Left renal cortex interstitium (tissue), 4 donors: ENCODE measurements at places on chromosomes 12 and 14.

- no peak for DNase-seq
Observed at GRCh38 chr14:53993920-53994607, 37.4 kb upstream of the BMP4 start.

DNA sequence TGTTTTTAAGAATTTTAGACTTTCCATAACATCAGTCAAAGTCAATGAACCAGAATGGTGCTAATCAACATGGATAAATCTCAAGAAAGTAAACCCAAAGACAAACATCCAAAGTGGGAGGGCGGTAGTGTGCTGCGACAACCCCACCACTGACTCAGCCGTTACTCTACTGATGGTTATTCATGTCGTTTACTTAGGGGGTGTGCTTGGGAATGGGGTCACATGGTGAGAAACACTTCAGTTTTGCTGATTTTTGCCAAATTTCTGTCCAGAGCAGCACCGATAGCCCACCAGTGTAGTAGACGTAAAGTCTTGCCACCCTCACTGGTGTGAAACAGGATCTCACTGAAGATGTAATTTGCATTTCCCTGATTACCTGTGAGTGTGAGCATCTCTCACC, 99.9 kb downstream of the ADGRD1 start:
- DNase-seq: no peak

DNA sequence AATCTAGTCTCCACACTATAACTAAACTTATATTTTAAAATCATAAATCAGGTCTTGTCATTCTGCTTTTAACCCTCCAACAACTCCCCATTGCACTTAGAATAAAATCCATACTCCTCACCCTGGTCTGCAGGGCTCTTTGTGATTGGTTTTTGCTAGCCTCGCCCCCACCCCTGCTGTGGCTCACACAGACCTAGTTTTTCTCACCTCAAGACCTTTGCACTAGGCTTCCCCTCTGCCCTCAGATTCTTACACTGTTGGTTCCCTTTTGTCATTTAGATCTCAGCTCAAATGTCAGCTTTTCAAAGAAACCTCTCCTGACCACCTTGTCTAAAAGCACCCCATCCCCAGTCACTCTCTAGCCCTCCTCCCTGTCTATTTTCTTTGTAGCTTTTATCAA, 10.7 kb upstream of the LHX5 start:
- no peak for DNase-seq

GRCh38 chr12:120125792-120126634, 9.5 kb upstream of the RAB35 start:
- no peak for DNase-seq

DNA sequence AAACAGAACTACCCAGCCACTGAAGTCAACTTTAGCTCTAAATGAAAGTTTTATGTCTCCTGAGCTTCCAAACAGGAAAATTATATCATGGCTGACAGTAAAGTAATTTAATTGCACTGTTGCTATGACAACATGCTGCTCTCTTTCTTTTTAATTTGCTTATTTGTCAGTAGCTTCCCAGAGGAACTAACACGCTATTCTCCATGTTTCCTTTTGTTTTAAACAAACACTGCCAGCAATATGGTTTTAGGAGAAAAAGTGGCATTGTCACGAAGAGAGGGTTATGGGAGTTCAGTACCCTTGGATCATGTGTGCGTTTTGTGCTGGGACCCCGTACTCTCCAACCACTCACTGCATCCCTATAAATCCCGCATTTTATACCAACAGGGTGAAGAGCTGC, 1.9 kb downstream of the FOXN3 start:
- no peak for DNase-seq

DNA sequence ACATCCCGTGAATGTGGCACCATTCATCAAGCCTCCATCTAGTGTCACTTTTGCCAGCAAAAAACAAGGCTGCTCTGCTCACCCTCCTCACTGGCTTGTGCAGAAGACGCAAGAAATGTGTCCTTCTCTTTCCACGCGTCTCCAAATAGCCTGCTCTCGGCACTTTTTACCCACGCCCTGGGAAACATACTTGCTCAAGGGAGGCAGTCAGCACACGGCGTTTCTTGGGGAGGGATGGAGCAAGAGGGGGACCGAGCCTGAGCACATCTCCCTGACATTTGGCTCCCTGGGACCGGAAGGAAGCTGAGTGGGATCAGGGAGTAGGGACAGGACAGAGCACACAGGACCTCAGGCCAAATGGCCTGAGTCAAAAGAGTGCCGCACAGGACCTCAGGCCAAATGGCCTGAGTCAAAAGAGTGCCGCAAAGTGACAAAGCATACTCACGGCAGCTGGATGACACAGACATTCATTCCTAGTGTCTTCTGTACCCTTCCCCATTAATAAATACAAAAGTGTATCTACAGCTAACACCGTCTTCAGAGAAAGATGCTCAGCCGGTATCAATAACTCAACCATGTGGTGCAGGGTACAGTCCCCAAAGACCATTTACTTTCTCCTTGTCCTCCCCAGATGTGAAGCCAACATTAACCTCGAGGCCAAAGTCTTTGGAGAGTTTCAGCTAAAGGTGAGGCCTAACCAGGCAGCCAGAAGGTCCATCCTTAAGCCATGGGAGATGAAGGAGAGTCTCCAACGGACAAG, 7.1 kb downstream of the BCL11B start:
- DNase-seq: no peak

DNA sequence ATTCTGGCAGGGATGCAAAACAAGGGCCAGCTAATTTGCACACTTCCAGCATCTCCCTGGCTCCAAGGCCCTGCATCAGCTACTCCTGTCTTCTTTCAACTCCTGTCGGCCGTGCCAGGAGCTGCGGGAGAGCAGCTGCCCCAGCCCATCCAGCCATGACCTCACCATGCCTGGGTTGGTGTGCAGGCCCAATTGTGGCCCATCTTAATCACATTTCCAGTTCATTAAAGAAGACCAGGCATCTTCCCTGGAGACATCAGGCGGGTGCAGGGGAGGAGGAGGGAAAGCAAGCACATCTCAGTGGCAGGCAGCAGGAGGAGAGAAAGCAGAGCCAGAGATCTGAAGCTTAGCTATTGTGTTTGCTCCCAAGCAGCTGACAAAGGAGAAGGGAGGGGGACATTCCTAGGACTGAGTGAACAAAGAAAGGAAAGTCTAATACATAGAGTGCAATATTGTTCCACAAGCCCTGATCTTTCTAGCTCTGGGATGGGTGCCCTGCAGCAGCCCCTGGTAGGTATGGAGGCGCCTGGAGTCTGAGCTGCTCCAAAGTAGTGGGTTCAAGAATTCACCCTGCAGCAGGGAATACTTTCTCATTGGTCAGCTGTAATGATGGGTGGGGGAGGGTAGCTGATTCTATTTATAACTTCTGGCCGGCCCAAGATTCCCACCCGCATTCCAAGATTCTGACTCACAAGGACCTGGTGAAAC, 40.1 kb downstream of the VWF start:
- no peak for DNase-seq

DNA sequence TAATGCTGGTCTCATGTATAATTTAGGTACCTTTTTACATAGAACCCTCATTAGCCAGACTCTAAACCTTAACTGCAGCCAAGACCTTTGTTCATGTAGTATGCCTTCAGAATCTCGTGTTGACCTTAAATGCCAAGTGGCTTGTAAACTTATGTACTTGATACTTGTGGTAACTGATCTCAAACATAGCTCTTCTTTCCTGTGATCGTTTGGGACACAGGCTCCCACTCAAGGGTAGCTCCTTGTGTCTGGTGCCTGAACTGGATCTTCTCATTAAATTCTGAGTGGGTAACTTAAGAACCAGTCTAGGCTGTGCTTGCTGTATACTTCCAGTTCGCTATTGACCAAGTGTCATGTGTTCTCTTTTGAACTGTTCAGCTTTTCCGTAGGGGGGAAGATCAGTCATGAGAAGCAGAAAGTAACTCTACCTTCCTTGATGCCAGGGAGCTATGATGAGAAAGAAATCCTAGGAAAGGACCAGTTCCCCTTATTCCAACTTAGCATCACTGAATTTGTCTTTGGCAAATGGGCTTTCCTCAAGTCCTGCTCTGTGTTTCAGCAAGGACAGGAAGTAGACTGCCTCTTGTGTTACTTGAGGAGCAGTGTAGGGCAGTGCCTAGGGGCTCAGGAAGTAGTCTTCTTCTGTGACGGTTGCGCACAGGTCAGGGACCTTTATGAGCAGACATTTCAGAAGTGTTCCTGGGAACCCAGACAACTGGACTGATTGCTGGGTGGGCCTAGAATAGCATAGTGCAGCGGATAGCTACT, 2.5 kb downstream of the LGALS3 start:
- no peak for DNase-seq

DNA sequence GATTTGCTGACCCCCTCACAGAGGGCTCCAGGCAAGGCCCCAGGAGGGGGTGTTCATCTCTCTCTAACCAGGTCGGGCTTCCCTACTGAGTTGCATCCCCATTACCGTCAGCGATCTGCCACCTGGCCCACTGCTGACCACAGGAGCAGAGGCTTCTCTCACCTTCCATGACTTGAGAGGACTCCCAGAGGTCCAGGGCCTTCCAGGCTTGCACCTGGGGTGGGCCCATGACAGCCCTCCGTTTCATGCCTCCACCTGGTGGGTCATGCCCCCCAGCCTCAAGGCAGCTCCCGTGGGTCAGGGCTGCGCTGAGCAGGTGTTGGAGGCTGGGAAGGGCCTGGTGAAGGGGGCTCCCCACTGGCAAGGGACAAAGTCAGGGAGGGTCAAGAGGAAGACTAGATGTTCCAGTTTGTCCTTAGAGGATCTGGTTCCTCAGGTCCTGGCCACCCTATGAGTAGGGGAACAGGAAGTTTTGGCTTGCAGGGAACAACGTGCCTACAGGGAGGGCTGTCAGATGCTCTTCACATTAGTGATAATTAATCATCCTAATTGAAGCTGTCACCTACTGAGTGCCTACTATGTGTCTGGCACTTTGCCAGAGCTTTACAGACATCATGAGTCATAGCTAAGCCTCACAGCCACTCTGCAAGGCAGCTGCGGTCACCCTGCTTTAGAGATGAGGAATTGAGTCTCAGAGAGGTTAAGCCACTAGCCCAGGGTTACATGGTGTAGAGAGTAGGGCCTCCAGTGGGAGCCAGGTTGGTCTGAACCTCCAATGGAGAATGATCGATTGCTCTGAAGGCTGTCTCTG, 13.8 kb downstream of the NFKBIA start:
- DNase-seq: no peak

DNA sequence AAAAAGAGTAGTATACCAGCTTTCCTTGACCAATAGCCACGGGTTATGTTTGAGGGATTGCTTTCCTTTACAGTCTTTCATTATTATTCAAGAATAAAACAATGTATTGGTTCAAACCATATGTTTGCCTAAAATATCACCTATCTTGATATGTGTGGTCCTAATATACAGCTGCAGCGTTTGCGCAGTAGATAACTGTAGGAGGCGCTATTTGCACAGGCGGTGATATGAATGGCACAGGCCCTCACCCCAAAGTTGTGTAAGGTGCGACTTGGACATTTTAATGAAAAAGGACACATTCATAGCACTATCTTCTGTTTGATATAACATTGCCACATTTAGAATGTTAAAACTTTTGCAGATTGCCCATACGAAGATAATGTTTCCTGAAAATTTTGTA, 298.4 kb downstream of the TRHDE start:
- DNase-seq: no peak

GRCh38 chr14:65156568-65157366, 54.5 kb upstream of the MAX start:
- no peak for DNase-seq

DNA sequence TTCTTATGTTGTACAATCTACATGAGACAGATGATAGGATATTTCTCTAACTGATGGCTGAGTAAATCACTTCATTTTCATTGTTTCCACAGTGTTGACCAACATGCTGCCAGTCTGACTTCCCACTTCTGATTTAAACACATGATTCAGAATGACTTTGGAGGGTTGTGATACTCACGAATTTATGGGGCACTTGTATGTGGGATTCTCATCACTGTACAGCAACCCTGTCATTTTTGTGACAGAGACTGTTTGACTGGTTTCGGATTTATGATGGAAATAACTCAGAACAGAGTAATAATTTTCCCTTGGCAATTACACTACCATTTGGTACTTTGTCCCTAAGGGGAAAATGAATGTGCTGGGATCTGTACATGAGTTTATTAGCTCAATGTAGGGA, 333.8 kb downstream of the TRHDE start:
- no peak for DNase-seq

GRCh38 chr14:36099619-36100018, 76.9 kb downstream of the PTCSC3 start:
- DNase-seq: no peak

DNA sequence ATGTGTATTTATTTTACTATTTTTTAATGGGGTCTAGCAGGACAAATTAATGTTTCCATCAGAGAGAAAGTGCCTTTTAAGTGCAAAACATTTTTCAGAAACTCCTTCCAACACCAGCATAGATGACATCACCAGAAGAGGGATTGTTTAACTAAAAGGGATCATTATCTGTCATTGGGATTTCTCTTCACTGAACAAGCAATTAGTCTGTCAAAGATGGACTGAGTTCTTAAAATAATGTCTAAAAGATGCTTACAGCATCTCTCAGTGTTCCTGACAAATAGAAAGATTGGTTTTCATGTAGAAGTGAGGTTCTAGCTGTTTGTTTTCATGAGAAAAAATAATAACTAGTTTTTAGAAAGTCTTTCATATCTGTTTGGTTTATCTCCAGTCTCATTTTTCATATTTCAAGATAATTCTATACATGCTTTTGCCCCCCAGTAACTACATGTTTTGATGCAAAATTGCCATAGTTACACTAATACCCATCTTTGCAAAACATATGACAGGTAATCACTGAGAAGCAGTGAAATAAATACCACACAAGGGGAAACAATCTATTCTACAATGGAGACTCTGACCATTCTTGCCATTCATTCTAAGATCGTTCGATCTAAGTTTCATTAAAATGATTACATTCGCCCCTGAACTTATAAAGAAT, 850.3 kb downstream of the GALC start:
- DNase-seq: no peak

DNA sequence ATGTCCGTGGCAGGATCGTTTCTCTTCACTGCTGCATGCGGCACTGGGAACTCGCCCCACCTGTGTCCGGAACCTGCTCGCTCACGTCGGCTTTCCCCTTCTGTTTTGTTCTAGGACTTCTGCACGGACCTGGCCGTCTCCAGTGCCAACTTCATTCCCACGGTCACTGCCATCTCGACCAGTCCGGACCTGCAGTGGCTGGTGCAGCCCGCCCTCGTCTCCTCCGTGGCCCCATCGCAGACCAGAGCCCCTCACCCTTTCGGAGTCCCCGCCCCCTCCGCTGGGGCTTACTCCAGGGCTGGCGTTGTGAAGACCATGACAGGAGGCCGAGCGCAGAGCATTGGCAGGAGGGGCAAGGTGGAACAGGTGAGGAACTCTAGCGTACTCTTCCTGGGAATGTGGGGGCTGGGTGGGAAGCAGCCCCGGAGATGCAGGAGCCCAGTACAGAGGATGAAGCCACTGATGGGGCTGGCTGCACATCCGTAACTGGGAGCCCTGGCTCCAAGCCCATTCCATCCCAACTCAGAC, 1.2 kb downstream of the FOS start:
- no peak for DNase-seq

DNA sequence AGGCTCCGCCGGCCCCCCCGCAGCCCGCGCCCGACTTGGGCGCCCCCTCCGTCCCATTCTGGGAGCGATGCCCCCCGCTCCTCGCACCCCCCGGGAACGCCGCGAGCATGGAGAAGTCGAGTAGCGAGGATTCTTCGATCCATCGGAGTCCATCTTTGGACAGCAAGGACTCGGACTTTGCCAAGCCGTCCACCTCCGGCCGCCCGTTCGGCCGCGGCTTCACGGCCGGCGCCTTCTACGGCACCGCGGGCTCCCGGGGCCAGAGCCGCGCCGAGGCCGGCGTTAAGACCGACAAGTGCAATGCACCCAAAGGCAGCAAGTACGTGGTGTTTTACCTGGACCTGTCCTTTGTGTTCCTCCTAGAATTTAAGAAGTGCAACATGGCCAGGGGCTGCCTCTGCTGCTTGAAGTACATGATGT, 123.6 kb downstream of the TSPAN9 start:
- no peak for DNase-seq
